ENCODE measurements at places on chromosomes 1 and 21. TPM values are rescaled to one million over a fixed set of nuclear protein-coding genes. Genes with fewer than 3 reads are reported as not detected.

Gene KCND3
- 9.7 TPM for total RNA-seq

Gene CLCA2
- 7.7 TPM for total RNA-seq

Gene FCRL5
- total RNA-seq: not detected

Gene CHRM3
- 0.24 TPM for total RNA-seq

Gene NBPF10
- total RNA-seq: 2.4 TPM

All from hair follicle dermal papilla cell (primary cell).